Activated CD4-positive, alpha-beta T cell treated with anti-CD3 and anti-CD28 coated beads for 36 hours (primary cell): ENCODE measurements at places on chromosomes 11 and 22. TPM values are rescaled to one million over a fixed set of nuclear protein-coding genes. Genes with fewer than 3 reads are reported as not detected.

NCAM1 gene
- 0.09 TPM for total RNA-seq

P2RX6 gene
- 0.18 TPM for total RNA-seq

TRMT112 gene
- 185 TPM for total RNA-seq

C22orf31 gene
- not detected for total RNA-seq

C11orf97 gene
- not detected for total RNA-seq

GRCh38 chr11:133230431-133230830, 301.9 kb downstream of the OPCML start:
- H3K4me1 ChIP-seq, result no peaks in the 10 kb centered on the region
- H3K36me3 ChIP-seq, result no peaks in the 10 kb centered on the region
- no peak overlapping the region for H3K27ac ChIP-seq
- no peak overlapping the region for H3K4me3 ChIP-seq
- no peak for DNase-seq
- H3K27me3 ChIP-seq, result peaks cover 5% of the 10 kb centered on the region

DNA sequence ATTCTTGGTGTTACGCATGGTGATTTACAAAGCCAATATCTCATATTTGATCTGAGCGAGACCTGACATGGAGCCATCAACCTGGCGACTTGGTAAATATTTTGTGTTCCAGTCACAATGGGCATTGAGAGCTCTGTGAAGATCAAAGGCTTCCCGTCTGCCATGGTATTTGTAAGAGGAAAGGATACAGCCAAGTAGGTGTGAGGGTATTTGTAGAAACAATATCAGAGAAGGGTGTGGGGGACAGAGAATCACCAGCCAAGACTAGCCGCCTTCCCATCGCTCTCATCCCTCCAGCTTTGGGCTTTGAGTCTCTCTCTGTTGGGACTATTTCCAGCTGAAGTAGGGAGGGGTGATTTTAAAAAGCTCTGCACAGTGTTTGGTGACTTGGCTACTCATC, 173.4 kb upstream of the BDNF start:
- no peak overlapping the region for H3K27ac ChIP-seq
- H3K27me3 ChIP-seq, result peaks cover 6% of the 10 kb centered on the region
- DNase-seq, result no peak
- H3K36me3 ChIP-seq, result no peaks in the 10 kb centered on the region

DNA sequence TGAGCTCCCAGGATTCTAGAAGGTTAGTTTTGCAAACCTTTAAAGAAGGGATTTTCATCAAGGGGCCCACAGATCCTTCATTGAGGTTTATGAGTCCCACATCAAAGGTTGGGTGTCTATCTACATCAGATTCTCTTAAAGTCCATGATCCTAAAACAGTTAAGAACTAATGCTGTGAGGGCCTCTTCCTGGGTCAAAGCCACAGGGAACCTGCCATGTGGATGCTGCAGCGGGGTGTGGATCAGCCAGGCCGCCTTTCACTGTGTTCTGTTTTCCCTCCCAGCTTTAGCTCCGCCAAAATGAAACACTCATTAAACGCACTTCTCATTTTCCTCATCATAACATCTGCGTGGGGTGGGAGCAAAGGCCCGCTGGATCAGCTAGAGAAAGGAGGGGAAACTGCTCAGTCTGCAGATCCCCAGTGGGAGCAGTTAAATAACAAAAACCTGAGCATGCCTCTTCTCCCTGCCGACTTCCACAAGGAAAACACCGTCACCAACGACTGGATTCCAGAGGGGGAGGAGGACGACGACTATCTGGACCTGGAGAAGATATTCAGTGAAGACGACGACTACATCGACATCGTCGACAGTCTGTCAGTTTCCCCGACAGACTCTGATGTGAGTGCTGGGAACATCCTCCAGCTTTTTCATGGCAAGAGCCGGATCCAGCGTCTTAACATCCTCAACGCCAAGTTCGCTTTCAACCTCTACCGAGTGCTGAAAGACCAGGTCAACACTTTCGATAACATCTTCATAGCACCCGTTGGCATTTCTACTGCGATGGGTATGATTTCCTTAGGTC, 5.3 kb downstream of the SERPIND1 start:
- H3K27ac ChIP-seq, result no peak overlapping the region
- H3K4me3 ChIP-seq, result no peak overlapping the region
- peaks cover 13% of the 10 kb centered on the region for H3K4me1 ChIP-seq
- DNase-seq, result no peak

DNA sequence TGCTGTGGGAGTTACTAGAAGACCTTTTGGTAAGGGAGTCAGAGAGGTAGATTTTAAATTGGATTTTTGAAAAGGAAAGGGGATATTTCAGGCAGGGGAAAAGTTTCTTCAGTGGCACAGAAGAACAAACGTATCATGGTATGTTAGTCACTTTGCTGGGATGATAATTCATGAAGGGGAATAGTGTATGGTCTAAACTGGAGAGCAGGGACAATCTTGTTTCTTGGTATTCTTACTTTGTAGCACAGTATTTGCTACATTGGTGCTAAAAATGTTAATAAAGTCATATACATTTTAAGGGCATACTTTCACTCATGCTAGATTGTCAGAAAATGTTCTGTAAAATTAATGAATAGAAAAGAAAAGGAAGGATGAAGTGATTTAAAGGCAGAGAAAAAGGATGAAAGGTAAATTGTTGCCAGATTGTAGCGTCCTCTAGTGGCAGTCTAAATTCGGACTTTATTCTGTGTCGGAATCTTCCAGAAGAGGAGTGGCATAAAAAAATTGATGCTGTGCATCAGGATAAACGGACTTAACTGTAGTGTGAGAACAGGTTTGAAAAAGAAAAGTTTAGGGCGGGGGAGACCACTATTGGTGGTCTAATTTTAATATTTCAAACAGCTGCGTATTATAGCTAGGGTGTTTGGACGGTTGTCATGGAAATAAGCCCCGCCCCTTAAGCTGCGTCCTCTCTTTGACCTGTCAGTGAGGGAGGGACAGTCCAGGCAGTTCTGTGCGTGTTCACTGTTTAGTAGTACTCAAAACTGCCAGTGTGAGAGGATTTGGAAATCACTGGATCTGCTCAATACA, at the start of gene BCO2:
BCO2 (plus strand) TSS at position 724 of the 810 bp plus-strand sequence. CDS start 90 bp downstream, outside the sequence.
- peaks cover 22% of the 10 kb centered on the region for H3K27me3 ChIP-seq
- H3K4me3 ChIP-seq, result peak within 1 kb of the TSS; percentile 54
- peak; percentile 70 for DNase-seq

DNA sequence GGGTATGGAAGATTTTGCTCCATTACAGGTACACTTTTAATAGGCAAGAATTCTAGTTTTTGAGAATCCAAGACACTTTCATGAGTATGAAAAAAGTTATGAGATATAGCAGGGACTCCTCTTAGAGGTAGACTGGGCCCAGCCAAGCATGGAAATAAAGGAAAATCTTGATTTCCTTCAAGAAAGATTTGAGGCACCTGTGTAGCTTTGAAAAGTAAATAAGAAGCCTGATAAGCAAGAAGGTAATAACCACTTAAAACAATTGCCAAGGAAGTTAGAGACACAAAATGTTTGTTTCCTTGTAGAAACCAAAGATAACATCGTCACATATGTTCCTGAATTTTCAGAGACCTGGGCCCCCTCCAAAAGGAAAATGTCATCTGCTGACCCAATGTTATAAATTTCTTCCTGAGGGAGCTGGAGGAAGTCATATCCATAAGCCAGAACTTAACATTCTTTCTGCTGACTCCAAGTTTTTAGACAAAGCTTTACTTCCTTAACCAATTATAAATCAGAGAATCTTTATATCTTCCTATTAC, 314.5 kb upstream of the ANO3 start:
- DNase-seq, result no peak
- H3K4me3 ChIP-seq, result no peak overlapping the region
- no peaks in the 10 kb centered on the region for H3K27me3 ChIP-seq
- no peaks in the 10 kb centered on the region for H3K36me3 ChIP-seq
